ENCODE measurements at places on chromosomes 2 and 18.

DNA sequence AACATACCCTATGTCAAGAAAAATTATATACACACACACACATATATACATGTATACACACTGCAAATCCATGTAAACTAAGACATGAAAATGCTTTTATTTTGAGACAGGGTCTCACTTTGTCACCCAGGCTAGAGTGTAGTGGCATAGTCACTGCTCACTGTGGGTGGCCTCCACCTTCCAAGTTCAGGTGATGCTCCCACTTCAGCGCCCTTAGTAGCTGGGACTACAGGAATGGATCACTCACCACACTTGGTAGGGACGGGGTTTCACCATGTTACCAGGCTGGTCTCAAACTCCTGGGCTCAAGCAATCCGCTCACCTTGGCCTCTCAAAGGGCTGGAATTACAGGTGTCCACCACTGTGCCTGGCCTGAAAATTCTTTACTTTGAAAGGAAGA lies 617.6 kb downstream of the NYAP2 start:
- no peak for DNase-seq

GRCh38 chr2:217616936-217617335 lies 385.9 kb downstream of the TNS1 start:
- no peak for DNase-seq

DNA sequence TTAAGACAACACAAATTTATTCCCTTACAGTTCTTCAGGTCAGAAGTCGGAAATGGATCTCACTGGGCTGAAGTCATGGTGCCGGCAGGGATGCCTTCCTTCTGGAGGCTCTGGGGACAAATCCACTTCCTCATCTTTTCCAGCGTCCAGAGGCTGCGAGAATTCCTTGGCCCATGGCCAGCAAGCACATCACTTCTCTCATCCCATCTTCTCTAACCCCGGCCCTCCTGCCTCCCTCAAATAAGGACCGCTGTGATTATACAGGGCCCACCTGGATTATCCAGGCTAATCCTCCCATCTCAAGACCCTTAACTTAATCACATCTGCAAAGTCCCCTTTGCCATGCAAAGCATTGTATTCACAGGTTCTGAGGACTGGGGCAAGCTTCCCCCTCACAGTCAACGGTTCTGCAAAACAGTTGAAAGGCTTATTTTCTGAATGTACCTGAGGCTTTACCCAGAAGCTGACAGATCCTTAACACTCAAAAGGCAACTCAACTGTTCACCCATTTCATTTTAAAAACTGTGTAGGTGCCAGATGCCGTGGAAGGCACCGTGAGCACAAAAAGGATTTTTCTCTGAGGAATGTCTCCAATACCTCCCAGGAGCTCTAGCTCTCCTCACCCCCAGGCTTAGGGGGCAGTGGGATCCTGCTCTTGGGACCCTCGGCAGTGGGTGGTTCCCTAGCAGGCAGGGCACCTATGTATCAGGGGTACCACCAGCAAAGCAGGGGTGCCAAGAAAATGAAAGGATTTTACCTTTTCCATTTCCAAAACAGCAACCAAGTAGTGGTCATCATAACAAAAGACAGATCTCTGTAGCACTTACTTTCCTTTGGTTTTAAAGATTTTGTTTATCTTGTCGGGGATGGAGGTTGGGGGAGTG lies 84.0 kb downstream of the KCTD1 start:
- no peak for DNase-seq

GRCh38 chr2:220670511-220670910 lies 901.6 kb downstream of the EPHA4 start:
- no peak for DNase-seq

DNA sequence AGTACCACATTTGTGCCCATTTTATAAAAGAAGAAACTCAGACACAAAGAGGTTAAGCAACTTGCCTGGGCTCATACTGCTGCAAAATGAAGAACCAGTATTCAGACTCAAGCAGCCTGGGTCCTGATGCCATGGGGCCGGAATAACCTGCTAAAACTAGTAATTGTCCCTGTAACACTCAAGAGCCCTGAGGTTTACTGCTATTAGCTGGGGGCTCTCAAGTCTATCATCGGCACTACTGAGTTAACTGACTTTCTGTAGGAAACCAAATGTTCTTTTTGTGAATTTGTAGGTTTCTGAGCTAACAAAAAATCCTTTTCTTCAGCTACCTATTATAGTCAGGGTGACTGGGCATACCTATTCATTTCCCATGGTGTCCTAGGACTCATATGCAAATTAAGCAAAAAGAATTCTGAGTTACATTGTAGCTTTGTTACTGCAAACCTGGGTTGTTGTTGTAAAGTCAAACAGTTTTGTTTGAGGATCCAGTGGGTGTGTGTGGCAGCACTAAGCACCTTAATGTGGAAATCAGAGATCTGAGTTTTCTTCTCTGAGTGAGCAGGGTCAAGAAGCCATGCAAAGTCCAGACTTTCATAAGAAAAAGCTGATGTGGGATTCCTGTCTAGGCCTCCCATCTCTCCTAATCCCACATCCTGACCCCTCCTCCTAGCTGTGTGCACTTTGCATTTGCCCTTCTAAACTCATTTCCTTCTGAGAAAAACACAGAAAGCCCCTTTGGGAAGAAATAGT lies 72.4 kb upstream of the TNP1 start:
- DNase-seq, result no peak

DNA sequence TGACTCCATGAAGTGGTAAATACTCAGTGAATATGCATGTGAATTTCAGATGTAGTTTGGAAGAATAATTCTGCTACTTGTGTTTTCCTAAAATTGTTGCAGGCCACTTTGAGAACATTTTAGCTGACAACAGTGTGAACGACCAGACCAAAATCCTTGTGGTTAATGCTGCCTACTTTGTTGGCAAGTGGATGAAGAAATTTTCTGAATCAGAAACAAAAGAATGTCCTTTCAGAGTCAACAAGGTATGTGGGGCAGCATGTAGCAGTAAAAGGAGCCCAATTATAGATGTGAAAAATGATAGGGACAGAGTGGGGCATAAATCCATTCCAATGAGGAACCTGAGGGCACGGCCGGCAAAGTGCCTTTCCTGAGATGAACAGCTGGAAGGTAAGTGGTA lies 16.1 kb downstream of the SERPINB5 start:
- DNase-seq, result no peak

- no peak for DNase-seq
Measured at GRCh38 chr2:102055346-102055990, 63.7 kb downstream of the IL1R2 start.

DNA sequence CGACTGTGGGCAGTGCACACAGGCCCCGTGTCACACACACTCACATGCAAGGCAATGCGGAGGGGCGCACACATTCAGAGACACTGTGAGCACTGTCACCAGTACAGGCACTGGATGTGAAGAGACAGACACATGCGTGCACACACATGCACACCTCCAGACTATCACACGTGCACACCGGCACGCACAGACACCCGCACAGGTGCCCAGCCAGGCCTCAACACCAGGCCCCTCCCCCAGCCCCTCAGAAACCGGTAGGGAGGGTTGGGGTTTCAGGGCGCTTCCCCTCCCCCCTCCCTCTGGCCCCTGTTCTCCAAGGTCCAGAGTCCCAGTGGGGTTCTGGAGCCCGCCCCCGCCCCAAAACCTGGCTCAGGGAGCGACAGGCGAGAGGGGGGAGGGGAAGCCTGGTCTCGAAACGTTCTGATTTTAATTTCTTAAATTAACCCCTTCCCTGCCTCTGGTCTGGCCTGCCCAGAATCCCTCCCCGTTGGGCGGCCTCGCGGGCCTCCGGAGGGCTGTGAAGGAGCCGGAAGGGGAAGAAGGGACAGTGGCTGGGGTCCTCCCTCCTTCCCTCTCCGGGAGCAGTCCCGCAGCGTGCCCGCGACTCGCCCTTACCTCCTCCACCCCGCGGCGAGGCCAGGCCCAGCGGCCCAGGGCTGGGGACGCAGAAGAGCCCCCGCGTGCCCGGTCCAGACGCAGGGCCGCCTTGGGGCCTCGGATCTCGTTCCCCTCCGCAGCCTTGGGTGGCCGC lies 558 bp downstream of the FBXO41 start:
- DNase-seq, result no peak

- no peak for DNase-seq
Measured at GRCh38 chr2:128436479-128437203, 118.0 kb upstream of the HS6ST1 start.

DNA sequence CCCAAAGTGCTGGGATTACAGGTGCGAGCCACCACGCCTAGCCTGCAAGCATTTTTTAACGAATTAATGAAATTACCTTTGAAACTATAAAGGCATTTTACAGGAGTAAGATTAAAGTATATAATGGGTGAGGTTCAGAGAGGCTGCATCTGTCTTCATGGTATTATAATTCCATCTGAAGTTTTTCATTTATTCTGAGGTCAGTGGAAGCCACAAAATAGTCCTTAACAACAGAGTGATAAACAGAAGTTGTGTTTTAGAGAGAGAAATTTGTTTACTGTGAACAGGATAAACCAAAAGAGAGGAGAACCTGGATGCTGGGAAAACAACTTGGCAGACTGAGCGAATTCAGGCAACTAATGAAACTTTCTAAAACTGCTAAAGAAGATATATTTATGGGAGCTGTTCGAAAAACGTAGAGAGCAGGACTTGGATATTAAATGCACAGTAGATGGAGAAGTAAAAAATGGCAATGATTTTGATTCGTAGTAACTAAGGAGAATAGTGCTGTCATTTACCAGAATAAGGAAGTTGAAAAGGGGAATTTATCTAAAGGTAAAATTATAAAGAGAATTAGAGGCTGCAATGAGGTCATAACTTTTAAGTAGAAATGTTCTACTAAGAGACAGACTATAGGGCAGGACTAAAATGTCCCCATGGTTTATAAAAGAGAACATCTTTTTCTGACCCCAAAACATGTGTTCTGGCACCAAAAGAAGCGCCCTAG lies 37.9 kb upstream of the ITGA4 start:
- DNase-seq, result no peak

GRCh38 chr2:145626301-145626700 lies 1106.4 kb upstream of the ZEB2 start:
- no peak for DNase-seq

DNA sequence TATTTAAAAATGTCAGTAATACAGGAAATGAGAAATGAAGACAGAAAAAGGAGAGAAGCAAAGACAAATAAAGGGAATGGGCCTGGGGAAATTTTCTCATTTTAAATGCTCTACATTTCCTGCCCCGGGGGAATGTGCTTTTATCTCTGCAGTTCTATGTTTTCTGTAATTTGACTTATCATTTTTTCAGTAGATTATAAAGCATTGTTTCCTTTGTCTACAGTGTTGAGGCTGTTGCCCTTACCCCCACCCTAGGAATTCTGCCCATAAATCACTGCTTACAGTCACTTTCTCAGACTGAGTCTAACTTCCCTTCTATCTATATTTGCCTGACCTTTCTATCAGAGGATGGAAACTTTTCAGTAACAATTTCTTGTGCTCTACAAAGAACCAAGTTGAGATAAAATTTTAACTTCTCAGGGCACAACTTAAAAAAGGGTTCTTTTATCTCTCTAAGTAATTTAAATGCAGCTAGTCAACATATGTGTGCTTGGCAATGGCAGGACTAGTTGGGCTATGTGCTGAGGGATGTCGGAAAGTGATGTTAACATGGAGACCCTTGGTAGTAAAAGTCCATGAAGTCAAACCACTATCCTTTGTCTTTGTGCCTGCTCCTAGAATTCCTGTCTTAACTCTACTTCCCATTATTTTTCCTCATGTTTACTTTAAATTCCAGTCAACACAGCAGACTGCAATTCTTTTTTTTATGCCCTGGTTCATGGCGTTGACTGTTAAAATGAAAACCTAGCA lies 146.5 kb upstream of the MMADHC start:
- no peak for DNase-seq

- DNase-seq, result no peak
Measured at GRCh38 chr2:111671426-111672150, 212.4 kb downstream of the ANAPC1 start.

- no peak for DNase-seq
Measured at GRCh38 chr18:60892441-60892840, 440.8 kb upstream of the CDH20 start.

GRCh38 chr2:1847846-1848598 lies 103.7 kb upstream of the PXDN start:
- no peak for DNase-seq

DNA sequence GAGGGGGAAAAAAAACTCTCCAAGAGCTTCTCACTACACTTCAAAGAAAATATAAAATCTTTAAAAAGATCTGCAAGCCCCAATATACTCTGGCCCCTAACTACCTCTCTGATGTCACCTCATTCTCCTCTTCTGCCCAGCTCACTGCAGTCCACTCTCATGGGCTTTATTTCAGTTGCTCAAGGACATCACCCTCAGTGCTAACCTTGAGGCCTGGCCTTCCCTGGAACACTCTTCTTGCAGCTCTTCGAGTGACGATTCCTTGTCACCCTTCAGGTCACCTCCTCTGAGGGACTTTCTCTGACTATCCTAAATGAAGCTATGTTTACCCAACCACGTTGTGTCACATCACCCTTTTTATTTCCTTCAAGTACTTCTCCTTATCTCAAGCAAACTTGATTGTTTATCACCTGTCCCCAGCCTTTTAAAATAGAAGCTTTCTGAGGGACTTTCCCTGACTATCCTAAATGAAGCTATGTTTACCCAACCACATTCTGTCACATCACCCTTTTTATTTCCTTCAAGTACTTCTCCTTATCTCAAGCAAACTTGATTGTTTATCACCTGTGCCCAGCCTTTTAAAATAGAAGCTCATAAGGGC lies 10.4 kb downstream of the RTTN start:
- DNase-seq, result no peak

- no peak for DNase-seq
Measured at GRCh38 chr2:5319493-5319892, 372.7 kb upstream of the SOX11 start.
